T-cell (primary cell): ENCODE measurements at places on chromosomes 2 and 18.

DNA sequence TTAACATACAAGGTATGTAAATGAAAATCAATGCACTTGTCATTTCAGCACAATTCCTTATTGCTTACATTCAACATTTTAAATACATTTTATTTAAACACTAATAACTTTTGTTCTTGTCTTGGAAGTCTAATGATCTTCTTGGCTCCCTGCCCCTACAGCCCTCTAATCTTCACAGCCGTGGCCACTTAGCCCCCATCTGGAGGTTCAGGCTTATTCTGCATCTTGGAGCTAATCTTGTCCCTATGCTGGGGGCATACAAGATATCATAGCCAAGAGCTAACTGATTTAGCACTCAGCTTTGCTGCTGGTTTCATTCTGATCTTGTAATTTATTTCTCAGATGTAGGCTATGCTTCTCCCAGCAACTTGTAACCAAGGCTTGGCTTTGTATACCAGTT lies 140.8 kb downstream of the TMEFF2 start:
- no peak for DNase-seq

DNA sequence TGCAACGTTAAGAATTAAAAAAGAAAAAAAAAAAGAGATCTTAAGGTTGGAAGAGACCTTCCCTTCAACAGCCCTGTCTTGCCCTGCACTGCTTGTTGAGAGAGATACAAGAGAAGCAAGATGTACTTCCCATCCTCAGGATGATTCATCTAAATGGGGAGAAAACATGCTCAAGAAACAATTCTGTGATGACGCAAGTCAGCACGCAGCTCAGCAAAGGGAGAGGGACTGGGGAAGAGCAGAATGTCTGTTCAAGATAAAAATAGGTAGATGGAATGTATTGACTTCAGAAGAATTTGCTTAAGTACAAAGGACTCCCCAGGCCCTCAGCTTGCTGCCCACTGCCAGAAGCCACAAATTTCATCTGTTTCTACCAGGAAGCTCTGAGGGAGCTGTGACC lies 198.2 kb upstream of the SPRED2 start:
- DNase-seq, result no peak

- no peak for DNase-seq
These were observed 12.3 kb downstream of the MALL start for GRCh38 chr2:110103061-110103961.

- DNase-seq, result no peak
These were observed 26.7 kb upstream of the ALPP start for GRCh38 chr2:232351686-232352510.

- DNase-seq, result no peak
These were observed 131.7 kb downstream of the TAF4B start for GRCh38 chr18:26357960-26358359.

DNA sequence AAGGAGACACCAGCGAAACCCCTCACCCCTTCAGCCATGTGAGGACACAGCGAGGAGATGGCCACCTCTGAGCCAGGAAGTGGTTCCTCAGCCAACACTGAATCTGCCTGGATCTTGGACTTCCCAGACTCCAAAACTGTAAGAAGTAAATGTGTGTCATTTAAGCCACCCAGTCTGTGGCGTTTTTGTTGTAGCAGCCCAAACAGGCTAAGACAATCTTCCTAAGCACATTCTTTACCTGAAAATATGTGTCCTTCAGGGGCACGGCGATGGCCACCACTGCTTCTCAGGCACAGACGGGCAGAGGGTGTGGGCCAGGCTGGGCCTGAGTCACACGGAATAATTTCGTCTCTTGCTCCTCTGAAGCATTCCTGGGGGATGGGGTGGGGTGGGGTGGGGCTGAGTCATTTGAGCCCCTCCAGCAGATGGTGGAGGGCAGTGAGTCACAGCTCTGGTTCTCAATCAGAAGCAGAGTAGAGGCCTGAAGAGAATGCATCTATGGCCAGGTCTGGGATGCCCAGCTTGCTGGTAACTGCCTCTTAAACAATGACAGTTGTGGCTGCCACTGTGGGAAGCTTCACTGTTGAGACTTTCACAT lies 142.4 kb downstream of the CAPN13 start:
- DNase-seq, result no peak

DNA sequence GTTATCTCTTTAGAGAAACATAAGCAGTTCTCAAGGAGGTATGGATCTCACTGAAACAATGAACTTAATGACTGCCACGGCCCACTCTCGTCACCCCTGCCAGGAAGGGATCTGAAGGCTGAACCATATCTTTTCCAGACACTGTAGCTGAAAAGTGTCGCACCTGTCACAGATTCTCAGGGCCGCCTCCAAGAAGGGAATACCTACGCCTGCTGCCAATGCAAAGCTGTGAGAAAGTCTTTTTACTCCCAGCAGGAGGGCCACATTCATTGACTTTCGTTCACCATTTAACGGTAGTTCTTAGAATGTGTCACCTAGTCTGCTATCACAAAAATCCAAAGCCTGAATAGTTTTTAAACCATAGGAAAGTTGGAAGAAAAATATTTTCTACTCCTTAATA lies 66.7 kb upstream of the SH3BP4 start:
- DNase-seq, result no peak

DNA sequence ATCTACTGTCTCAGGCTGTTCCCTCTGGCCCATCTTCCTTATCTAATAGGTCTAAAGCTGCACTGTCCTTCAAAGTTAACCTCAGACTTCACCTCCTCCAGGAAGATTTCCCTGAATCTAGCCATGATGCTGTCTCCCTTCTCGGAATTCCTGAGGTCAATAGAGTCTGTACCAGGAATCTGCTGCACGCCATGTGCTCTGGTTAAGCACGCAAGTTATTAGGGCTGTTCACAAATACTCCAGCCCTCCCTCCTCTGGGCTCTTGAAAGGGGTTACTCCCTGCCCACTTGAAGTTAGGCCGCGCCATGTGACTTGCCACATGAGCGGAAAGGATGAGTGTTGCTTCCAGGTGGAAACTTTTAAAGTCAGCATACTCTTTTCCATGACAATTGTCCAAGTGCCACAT lies 43.6 kb downstream of the MCFD2 start:
- DNase-seq, result no peak

DNA sequence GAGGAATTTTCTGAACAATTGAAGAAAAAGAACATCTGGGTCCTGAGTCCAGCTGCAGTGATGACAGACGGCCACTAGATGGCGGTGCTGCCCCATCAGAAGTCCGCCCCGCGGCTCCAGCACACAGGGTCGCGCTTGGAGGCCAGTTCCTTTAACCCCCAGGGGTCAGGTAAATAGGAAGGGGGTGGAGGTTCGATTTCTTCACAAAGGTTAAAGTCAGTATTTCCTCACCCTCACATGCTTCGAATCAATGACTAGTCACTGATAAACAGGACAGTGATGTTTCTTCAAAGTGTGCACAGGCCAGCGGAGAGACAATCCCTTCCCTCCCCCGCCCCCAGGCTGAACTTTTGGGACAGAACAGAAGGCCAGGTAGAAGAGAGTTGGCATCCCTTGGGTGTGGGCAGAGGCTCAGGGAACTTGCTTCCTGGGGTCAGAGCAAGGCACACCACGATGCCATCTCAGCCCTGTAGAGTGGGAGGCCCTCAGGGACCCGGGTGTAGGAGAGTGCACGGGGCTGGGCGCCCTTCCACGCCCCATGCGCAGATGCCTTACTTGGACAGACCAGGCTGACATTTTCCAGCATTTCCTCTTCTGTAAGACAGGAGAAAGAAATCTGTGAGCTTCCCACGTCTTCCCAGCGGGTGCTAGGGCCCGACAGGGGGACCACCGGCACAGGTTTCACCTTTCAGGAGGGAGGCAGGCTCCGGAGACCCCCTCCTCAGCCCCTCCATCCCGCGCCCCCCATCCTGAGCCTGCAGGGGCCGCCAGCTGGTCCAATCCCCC lies 722 bp downstream of the APOB start:
- peak; percentile 36 for DNase-seq

GRCh38 chr2:216527600-216527999 lies 29.0 kb downstream of the RPL37A start:
- no peak for DNase-seq

DNA sequence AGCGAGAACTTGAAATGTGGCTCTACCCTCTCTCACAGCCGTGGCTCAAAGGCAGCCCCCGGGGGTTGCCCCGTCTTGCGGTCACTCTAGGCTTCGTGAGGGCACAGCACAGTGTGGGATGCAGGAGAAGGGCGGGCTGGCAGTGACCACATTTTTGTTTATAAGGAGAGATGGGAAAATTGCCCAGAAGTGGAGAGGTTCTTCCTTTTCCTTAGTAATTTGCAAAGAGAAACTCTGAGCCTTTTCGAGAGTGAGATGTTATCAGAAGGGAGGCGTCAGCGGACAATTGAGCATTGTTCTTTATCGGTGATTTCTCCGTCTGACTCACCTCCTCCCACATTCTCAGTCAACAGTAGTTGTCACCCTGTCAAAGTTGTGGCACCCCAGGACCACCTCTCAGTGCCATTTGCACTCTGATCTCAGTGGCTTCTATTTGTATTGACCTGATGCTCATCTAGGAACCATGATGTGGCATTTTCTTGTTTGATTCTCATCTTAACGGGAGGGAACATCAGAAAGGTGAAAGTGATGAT lies 89.6 kb downstream of the ACAA2 start:
- DNase-seq, result no peak

- no peak for DNase-seq
These were observed 60.5 kb upstream of the LGALSL start for GRCh38 chr2:64393383-64394010.

GRCh38 chr2:232578626-232579025 lies 28.1 kb downstream of the EIF4E2 start:
- DNase-seq, result no peak

DNA sequence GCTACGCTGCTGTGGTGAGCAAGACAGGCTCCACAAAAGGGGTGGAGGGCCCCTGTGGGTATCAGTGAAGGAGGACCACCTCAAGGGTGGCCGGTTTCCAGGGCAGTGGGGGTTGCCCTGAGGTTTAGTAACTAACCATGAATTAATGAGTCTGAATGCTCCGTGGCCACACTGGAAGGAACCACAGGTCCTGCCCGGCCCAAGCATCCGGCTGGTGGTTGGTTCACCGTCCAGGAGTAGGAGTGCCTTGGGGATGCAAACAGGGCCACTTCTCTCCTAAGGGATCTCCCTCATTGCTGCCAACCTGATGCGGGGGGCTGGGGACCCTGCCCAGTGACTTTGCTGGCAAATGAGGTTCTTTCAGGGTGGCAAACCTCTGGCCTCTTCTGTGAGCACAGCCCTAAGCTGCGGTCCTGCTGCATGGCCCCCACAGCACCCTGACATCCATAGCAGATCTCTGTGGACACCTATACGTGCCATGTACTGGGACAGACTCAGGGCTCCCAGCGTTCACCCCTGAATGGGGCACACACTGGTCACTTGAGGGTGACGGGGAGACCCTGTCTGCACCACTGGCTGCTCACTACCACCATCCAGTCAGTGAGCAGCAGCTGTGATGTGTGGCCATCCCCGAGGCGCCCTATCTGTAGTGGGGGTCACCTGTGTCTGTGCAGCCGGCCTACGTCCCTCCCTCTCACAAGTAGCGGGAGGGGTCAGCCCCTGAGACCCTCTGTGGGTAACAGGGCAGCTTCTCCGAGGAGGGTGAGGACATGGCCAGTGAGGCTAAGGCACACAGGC lies 41.6 kb downstream of the HS6ST1 start:
- no peak for DNase-seq

GRCh38 chr2:523698-524270 lies 153.4 kb downstream of the TMEM18 start:
- DNase-seq, result no peak

- no peak for DNase-seq
These were observed 711 bp downstream of the DOK6 start for GRCh38 chr18:69401226-69401971.

DNA sequence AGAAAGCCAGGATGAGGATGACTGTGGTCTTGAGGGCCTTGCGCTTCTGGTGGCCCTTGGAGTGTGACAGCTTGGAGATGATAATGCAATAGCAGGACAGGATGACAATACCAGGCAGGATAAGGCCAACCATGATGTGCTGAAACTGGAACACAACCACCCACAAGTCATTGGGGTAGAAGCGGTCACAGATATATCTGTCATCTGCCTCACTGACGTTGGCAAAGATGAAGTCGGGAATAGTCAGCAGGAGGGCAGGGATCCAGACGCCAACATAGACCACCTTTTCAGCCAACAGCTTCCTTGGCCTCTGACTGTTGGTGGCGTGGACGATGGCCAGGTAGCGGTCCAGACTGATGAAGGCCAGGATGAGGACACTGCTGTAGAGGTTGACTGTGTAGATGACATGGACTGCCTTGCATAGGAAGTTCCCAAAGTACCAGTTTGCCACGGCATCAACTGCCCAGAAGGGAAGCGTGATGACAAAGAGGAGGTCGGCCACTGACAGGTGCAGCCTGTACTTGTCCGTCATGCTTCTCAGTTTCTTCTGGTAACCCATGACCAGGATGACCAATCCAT lies 2.7 kb downstream of the CXCR4 start:
- DNase-seq, result no peak

DNA sequence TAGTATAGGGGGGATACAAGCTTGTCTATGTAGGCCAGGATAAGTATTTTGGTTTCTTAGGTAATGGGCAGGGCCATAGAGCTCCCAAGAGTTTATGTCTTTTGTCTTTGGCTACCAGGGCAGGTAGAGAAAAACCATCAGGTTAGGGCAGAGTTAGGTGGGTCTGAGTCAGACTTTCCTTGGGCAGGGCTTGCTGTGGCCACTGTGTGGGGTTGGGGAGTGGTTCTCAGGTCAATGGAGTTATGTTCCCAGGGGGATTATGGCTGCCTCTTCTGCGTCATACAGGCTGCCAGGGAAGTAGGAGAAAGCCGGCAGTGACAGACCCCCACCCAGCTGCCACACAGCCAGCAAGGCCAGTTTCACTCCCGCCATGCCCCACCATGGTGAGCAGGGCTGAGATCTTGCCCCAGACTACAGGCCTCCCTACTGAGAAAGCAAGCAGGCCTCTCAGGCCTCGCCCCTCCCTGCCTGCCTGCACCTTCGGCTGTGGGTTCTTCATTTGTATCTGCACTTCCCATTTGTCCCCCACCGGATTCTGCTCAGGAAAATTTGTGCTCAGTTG lies 55.5 kb downstream of the RPIA start:
- DNase-seq, result no peak

- DNase-seq, result no peak
These were observed 107.6 kb upstream of the CYRIA start for GRCh38 chr2:16773080-16773713.

GRCh38 chr2:119897736-119898395 lies 115.0 kb upstream of the EPB41L5 start:
- DNase-seq, result no peak

DNA sequence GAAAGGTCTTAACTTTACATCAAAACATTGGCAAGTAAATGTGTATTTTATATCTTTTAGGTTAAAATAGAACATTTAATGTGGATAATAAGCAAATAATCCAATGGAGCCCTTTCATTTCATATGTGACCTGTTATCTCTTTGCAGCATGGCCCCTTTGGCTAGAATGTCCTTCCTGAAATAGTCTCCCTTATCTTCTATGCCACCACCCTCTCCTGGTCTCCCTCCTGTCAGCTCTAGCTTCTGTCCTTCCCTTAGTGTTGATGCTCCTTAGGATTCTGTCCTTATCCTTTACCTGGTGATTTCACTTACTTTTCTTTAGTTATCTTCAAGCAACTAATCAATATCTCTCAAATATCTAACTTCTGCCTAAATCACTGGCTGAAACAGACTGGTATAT lies 87.1 kb upstream of the TFCP2L1 start:
- no peak for DNase-seq
